Cerebellum (tissue), 4 donors: ENCODE measurements at places on chromosomes 2 and 18. TPM values are rescaled to one million over a fixed set of nuclear protein-coding genes. Genes with fewer than 3 reads are reported as not detected.
A peak's percentile ranks its signal among the peaks of the same experiment; 100 is the strongest.

- no peak for DNase-seq
These were observed 294.4 kb upstream of the CHAC2 start for GRCh38 chr2:53473236-53473635.

- peak; percentile 6 for DNase-seq
These were observed 68.7 kb upstream of the ACSL3 start for GRCh38 chr2:222792001-222792611.

GRCh38 chr2:98385050-98385699, 38.9 kb downstream of the CNGA3 start:
- peak; percentile 74 for DNase-seq

DNA sequence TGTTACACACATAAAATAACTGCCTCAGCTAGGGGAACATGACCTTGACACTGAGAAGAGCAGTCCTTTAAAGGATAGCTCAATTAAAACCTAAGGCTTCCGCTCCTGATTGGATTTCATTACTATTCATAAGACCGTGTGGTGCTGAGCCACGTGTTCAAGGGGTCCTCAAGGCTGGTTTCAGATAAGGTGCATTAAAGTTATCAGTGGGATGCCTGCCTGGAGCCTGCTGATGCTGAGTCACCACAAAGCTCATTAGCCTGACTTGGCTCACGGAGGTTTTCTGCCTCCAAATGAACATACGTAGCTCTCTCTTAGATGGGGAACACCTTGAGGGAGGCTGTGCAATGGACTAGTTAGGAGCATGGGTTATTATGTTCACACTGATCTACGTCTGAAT, 518.9 kb downstream of the TDRD15 start:
- no peak for DNase-seq

- DNase-seq: no peak
These were observed 275.3 kb downstream of the EIPR1 start for GRCh38 chr2:3102081-3102921.

DNA sequence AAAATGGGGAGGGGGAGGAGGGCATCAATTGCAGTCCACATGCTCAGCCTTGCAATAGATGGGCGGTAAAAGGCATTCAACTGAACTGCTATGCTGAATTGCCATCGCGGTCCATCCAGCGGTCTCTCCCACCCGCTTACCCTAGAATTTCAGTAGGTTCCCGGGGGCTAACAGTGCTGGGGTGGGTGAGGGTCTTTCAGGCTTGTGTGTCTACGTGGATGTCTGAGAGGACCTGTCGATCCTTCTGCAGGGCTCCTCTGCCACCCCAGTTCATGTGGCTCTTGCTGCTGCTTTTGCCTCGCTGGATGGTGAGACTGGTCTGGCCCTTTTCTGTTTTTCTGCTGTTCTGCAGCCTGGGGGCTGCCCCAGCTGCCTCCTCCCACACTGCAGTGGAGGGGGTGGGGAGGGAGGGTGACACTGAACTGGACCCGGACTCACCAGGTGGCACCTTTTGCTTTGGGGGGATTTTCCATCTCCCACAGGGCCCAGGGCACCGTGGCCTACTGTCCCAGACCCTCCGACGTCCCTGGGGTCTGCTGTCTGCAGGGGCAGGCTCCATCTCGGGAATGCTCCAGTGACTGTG, 14.1 kb downstream of the ACKR3 start:
- DNase-seq: no peak

GRCh38 chr18:41940506-41941215, 14.4 kb upstream of the PIK3C3 start:
- no peak for DNase-seq

- no peak for DNase-seq
These were observed 135.1 kb downstream of the DLGAP1 start for GRCh38 chr18:4319738-4320677.

DNA sequence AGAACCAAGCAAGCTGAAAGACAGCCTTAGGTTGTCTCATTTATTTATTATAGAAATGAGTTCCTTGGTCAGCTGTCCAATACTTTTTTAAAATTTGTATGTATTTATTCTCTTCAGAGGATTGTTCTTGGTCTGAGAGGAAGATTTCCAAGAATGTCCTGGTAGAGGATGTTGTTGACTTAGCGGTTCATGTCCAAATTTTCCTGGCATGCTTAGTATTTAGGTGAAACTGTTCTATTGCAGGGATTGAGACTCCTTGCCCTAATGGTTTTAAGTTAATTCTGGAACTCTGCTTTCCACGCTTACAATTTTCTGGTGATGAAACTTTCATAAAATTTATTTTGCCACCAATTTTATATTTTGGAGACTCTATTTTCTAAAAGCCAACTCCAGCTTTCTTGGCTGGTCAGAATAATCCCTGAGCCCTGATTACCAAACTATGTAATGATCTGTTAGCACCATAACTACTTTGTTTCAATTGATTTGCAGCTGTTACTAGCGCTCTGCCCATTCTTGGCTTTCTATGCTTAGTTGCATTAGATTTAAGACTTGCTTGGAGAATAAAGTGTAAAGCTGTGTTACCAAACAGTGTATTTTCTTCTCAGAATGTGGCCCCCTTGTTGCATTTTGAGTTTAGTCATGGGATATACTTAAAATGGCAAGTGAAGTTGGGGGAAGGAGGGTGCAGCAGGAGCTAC, 1868.8 kb upstream of the CELF4 start:
- no peak for DNase-seq

- peak; percentile 85 for DNase-seq
These were observed 18.9 kb downstream of the TTR start for GRCh38 chr18:31610286-31611205.

- no peak for DNase-seq
These were observed 365.5 kb upstream of the ID2 start for GRCh38 chr2:8316356-8316755.

- no peak for DNase-seq
These were observed 369.1 kb downstream of the EIPR1 start for GRCh38 chr2:3008561-3008960.

- no peak for DNase-seq
These were observed 44.3 kb downstream of the ZNF516 start for GRCh38 chr18:76450452-76451395.

- DNase-seq: no peak
These were observed 44.1 kb upstream of the TTC39C start for GRCh38 chr18:23970161-23971096.

GRCh38 chr2:70928366-70928765, 7.3 kb upstream of the ATP6V1B1 start:
- no peak for DNase-seq

GRCh38 chr2:223165423-223166214, 113.6 kb downstream of the KCNE4 start:
- DNase-seq: no peak

DNA sequence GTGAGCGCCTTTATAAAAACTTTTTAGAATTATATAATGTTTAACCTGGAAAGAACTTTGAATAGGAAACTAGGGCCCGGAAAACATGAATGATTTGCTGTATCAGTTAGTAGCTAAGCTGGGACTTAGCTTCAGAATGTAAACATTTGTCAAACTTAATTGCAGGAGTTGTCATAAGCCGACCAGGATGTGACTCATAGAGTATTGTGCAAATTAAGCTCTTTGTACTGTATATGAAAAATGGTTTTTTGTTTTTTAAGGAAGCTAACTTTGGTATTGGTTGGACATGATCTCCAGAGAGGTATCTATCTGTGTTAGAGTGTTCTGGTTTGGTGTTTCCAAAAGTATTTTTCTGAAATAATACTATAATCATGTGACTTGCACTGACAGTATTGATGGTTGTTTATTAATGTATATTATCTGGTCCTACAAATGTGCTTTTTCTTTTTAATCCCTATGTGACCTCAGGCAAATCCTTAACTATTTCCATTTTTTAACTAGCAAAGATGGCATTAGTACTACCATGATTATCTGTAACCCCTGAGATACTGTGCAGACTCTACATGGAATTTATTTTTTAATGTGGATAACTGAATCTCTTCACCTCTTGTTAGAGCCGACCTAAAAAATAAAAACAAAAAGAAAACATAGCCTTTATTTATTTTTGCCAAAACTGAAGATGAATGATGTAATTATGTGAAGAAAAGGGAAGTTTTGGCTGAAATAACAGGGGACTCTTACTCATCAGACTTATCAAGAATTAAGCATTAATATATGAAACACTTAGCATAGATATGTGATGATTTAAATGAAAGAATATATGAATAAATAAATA, 11.7 kb downstream of the YIPF4 start:
- DNase-seq: no peak

DNA sequence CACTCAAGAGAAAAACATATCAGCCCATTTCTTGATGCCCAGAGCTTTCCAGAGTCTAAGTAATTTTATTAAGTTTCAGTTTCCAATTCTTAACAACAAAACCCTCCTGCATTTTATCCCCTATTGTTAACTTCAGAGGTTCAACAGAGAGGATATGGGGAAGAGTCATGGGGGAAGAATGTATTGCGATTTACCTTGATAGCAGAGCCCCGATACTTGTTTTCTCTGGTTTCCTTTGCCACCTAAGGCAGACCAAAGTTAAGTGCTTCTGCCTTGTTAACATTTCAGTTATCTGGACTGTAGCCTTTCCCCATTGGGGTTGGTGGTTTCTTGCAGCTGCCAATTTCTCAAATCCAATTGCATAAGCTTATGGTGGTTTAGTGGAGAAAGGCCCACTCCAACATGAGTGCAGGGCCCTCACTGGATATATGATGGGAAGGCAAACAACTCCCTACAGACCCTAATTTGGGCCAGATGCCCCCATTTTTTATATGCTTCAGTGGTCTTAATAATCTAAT, 82.0 kb upstream of the ITGB6 start:
- no peak for DNase-seq

PREB gene
- total RNA-seq: 18.9 TPM

GNAL gene
- total RNA-seq: 40.9 TPM

PER2 gene
- 7.5 TPM for total RNA-seq

PLCD4 gene
- total RNA-seq: 1.2 TPM

HNMT gene
- 23.3 TPM for total RNA-seq

EFHD1 gene
- 1.00 TPM for total RNA-seq

ANKRD30B gene
- total RNA-seq: 3.0 TPM

LHCGR gene
- total RNA-seq: 1.5 TPM

ALK gene
- total RNA-seq: 6.4 TPM

ABCG8 gene
- total RNA-seq: 0.27 TPM

CHRNG gene
- not detected for total RNA-seq
